ENCODE measurements at places on chromosomes 3 and 15.

DNA sequence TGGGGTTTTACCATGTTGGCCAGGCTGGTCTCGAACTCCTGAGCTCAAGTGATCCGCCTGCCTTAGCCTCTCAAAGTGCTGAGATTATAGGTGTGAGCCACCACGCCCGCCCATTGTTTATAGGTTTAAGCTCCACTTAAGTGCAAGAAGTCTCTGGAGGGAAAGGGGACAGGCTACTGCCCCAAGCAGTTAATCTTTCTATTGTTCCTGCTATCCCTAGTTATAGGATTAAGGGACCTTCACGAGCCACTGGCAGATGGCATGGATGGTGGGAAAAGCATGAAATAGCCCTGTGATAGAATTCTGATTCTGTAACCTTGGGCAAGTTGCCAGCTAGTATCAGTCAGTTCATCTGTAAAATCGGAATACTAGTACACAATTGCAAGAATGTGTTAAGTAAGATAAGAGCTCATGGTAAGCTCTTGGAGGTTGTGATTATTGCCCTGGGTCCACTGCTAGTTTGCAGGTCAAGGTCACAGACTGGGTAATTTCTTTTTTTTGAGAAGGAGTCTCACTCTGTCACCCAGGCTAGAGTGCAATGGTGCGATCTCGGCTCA, 5.3 kb upstream of the RBPMS2 start:
- DNase-seq, result no peak

GRCh38 chr3:100496711-100497261, 4.4 kb downstream of the TMEM45A start:
- DNase-seq, result peak; percentile 77

- DNase-seq, result no peak
Observed at GRCh38 chr3:45135959-45136358, 10.2 kb downstream of the CDCP1 start.

GRCh38 chr3:181899702-181900101, 188.0 kb downstream of the SOX2 start:
- DNase-seq, result no peak

DNA sequence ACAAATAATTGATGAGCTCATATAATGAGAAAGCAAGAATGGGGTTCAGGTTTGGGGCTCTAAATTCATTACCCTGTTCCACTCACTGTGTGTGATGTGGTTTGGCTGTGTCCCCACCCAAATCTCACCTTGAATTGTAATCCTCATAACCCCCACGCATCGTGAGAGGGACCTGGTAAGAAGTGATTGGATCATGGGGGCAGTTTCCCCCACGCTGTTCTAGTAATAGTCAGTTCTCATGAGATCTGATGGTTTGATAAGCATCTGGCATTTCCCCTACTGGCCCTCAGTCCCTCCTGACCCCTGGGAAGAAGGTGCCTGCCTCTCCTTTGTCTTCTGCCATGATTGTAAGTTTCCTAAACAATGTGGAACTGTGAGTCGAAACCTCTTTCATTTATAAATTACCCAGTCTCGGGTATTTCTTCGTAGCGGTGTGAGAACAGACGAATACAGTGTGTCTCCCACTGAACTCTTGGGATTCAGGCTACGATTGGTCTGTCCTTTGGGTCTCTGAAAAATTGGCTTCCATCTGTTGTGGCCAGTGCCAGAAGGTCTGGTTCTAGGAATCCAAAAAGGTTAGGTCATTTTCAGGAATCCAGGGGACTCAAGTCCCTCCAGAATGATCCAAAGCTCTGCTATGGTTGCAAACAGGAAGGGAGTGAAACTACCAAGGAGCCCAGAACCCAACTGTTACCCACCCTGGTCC, 87.7 kb downstream of the XXYLT1 start:
- DNase-seq, result no peak

GRCh38 chr15:88664151-88664778, 25.4 kb downstream of the ISG20 start:
- DNase-seq, result peak; percentile 41

GRCh38 chr3:3503411-3503810, 295.8 kb upstream of the LRRN1 start:
- no peak for DNase-seq

GRCh38 chr15:73991260-73991659, 835 bp downstream of the STOML1 start:
- peak; percentile 36 for DNase-seq

GRCh38 chr15:51223771-51224229, 114.6 kb downstream of the CYP19A1 start:
- peak; percentile 74 for DNase-seq

DNA sequence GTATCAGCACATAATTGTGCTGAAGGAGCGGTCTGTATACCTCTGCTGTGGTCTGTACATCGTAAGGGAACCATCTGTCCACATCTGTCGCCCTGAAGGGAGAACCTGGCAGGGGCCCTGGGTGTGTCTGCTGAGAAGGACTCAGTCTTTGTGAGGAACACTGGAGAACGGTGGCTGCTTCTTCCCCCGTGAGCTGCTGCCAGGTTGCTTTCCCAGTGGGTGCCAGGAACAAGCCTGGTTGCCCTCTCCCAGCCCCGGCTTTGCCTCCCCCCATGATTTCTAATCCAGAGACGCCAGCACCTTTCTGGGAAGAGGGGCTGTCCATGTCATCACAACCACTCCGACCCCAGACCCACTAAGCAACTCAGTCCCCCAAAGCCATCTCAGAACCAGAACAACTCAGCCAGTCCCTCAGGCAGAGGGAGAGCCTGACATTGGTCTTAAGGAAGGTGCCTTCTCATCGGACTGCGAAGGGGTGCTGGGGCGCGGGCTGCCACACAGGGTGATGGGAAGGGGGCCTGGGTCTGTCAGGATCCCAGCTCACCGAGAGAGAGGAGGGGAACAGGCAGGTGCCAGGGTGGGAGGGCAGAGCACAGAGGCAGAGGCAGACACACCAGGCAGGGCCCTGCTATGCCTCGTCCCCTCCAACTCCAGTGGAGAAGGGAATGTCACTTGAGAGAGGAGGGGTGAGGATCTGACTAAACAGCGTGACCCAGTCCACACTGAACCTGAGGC, 8.5 kb downstream of the TNK2 start:
- no peak for DNase-seq

GRCh38 chr15:80289528-80290495, 37.8 kb upstream of the CTXND1 start:
- DNase-seq, result no peak

GRCh38 chr15:63334821-63335220, 46.8 kb downstream of the CA12 start:
- DNase-seq, result no peak

DNA sequence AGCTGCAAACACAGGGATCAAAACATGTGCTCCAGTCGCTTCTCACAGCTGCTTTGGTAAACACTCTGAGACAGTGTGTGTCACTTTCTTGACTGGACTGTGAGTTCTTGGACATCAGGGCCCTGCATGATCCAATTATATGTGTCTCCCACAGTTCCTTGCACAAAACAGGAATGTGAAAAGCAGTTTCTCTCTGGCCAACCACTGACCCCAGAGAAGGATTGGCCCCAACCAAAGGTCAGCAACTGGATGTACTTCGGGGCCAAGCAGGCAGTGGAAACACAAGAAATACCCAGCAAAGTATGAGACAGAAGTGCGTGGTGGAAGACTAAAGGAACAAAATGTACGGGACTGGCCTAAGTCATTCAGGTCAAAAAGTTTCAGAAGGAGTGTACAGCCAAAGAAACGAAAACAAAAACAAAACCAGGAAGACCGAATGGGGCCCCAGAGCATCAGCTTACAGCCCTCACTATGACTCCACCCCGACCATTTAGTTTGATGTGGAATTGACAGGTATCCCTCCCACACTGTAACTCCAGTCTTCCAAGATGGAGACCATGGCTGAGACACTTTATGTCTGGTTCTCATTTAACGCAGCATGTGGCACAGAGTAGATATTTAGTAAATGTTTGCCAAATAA, 76.7 kb upstream of the LPP start:
- DNase-seq, result no peak

DNA sequence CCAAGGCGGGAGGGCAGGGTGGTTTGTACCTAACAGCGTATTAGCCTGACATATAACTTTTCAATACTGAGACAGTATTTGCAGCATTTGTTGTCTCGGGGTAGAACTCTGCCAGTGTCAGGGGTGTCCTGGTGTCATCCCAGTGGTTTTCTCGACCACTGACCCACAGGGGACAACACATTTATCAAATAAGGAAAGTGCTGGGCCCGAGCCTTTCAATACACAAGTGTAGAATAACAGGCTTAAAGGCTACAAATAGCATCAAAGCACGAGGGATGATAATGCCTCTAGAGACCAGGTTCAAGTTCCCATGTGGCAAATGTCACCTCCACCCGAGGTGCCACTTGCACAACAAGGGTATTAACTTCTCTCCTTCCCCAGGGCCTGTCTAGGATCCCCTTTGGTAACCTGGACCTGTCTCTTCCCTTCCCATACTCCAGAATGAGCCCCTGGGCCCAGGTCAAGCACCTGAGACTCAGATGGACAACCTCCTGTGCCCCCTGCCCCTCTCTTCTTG, 9.5 kb upstream of the SLC6A6 start:
- no peak for DNase-seq

- DNase-seq, result peak; percentile 19
Observed at GRCh38 chr3:170144437-170144843, 37.1 kb downstream of the PHC3 start.

GRCh38 chr3:146550743-146551510, 6.5 kb upstream of the PLSCR1 start:
- peak; percentile 97 for DNase-seq

DNA sequence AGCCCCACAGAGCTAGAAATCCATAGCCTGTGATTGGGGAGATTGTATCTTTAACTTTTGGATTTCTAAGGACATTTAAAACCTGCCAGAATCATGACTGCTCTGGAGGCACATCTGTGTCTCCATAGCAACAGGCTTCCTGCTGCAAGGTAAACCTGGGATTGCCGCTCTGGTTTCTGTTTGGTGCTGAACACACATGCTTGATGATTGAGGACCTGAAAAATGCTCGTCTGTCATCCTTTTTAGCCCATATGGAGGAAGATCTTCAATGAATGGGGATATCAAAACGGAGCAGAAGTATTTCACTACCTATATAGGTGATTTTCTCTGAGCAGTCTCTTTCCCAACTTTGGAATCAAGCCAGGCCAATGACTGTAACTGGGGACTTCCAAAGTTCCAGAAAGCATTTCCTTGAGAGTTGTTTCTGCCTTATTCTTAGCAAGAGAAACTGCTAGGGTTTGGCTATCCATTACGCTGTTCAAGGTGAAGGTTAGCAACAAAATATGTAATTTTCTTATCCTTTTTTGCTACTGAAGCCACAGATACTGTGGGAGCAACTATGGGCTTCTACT, 96.5 kb upstream of the TNIK start:
- DNase-seq, result peak; percentile 5

- no peak for DNase-seq
Observed at GRCh38 chr15:41849204-41849603, 10.6 kb downstream of the PLA2G4B start.

- DNase-seq, result no peak
Observed at GRCh38 chr15:56894601-56895000, 23.8 kb upstream of the TCF12 start.

GRCh38 chr15:65292938-65293518, 2.8 kb upstream of the RNU5A-1 start:
- no peak for DNase-seq

- no peak for DNase-seq
Observed at GRCh38 chr3:56680054-56680580, 2.9 kb downstream of the TASOR start.

GRCh38 chr3:10781981-10782380, 34.0 kb upstream of the SLC6A11 start:
- no peak for DNase-seq

GRCh38 chr3:10508619-10509260, 3.4 kb upstream of the ATP2B2 start:
- no peak for DNase-seq

GRCh38 chr3:153442799-153443487, 280.9 kb downstream of the RAP2B start:
- DNase-seq, result no peak

- DNase-seq, result peak; percentile 49
Observed at GRCh38 chr15:33008284-33008995, 186.1 kb downstream of the FMN1 start.

DNA sequence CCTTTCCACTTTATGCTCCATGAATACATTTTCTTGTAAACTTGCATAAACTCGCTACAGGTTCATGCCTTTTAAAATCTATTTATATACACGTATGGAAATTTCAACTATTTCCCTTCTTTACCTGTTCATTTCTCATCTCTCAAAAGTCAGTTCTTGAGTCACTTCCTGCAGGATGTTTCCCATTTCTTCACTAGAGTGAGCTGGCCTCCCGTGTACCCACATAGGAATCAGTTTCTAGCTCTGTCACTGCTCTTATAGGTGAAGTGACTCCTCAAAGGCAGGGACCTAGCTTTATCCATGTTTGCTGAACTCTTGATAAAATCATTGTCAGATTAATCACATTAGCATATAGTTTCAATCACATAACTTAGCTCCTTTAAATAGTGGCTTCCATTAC, 259.7 kb downstream of the EPHA3 start:
- DNase-seq, result no peak

DNA sequence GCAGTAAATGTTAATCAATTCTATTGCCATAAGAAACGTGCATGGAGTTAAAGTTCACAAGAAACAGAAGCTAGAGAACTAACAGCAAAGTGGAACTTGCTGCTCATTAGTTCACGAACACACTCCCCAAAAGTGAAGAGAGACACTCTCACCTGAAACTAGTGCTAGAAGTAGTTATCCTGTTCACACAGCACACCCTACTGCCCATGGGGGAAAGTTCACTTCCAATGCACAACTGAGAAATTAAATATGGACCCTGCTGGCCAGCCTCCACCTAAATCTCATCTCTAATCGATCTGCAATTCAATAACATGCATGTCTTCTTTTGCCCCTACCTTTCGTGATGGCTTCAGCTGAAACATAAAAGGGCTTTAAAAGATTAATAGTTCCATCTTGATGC, 39.4 kb upstream of the FRMD4B start:
- peak; percentile 34 for DNase-seq

DNA sequence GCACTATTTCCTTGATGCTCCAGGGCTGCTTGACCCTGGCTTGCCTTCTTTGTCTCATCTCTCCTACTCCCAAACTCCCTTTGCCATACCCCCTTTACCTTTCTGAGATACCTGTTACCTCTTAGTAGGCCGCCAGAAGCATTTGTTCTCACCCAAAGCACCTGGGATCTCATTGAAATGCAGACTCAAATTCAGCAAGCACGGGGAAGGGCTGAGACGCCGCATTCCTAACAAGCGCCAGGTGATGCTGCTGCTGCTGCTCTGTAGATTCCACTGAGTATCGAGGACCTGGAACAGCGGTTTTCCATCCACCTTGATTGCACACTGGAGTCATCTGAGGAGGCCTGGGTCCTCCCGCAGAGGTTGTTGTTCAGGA, 91.8 kb downstream of the TMEM266 start:
- no peak for DNase-seq

Measured in ELR (cell line).